ENCODE measurements at places on chromosomes 3 and 15.

DNA sequence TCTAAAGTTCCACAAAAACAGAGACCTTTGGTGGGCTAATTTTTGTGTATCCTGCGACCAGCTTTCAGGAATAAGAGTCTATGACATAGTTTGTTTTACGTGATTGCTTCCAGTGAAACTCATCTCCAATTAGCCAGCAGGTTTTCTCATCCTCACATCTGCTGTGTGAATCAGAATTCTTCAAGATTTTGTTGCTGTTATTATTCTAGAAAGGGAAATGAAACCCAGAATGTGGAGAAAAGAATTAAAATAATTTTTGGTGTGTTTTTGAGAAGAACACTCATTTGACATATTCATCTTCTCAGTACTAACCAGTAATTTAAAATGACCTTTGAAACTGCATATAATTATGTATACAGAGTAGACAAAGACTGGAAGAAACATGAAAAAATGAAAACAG, 175.9 kb downstream of the USP13 start:
- DNase-seq, result no peak

GRCh38 chr3:156837115-156837514, 11.0 kb downstream of the LEKR1 start:
- DNase-seq, result no peak

- DNase-seq, result no peak
Measured at GRCh38 chr3:149247929-149248691, 26.5 kb upstream of the CP start.

GRCh38 chr15:61116825-61117224, 112.3 kb downstream of the RORA start:
- no peak for DNase-seq

DNA sequence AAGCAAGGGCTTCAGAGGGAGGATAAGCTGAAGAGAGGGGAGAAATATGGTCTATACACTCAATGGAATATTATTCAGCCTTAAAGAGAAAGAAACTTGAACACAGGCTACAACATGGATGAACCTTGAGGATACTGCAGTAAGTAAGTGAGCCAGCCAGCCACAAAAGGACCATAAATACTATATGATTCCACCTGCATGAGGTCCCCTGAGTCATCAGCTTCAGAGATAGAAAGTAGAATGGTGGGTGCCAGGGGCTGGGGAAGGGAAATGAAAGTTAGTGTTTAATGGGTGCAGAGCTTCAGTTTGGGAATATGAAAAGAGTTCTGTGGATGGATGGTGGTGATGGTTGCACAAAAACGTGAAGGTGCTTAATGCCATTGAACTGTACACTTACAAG, 68.4 kb upstream of the SEC13 start:
- DNase-seq, result no peak

- no peak for DNase-seq
Measured at GRCh38 chr15:31077181-31077580, 24.3 kb downstream of the TRPM1 start.

GRCh38 chr3:13125092-13126015, 52.1 kb upstream of the IQSEC1 start:
- no peak for DNase-seq

DNA sequence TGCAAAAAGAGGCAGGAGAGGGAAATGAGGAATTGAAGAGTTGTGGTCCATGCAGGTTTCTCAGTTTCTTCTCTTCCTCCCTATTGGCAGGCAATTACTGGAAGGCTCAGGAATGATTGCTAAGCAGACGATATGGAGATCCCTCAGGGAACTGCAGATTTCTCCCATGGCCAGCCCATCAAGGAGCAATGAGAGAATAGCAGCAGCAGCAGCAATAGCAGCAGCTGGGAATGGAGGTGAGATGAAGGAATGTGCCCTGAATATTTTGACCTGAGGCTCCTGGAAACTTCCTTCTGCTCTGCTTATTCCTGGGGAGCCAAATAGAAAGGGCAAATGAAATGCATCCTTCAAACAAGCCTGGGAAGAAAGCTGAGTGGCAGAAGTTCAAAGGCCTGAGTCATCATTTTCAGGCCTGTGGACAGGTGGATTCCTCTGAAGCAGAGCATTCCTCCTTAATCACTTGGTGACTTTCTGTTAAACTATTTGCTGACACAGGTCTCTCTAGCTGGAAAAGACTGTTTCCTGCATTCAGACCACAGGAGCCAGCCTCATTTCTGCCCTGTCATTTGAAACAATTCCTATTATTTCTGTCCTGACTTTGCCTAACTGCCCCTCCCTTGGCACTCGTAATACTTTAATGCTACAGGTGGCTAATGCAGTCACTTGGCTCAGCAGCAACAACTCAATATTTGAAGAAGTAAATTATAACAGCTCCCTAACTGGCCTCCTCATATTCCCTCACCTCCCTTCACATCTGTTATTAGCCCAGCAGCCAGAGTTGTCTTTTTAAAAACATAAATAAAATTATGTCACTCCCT, 146.9 kb upstream of the GADL1 start:
- no peak for DNase-seq

DNA sequence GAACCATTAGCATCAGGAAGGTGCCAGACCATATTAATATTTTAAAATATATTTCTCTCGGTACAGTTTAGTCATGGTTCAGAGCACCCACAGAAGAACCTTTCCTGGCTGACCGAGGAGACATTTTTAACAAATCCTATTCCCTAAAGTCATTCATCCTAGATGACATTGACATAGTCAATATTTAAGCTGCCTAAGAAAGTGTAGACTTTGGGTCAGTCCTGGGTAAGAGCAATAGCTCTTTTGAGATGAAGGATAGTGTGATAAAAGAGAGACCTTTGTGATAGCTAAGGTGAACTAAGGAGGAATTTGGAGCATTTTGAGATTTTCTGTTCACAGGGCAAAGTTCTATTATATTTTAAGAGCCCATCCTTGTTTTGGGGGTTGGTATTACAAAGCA, 47.5 kb downstream of the ZNF609 start:
- no peak for DNase-seq

DNA sequence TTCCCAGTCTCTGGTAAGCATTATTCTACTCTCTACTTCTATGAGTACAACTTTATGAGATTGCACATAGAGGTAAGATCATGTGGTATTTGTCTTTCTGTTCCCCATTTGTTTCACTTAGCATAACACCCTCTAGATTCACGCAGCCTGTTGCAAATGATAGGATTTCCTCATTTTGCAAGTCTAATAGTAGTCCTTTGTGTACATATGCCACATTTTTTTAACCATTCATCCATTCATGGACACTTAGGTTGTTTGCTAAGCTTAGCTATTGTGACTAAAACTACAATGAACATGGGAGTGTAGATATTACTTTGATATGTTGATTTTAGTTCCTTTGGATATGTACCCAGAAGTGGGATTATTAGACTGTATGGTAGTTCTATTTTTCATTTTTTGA, 717.9 kb upstream of the ALCAM start:
- DNase-seq, result no peak

GRCh38 chr3:172173316-172174254, 134.2 kb downstream of the FNDC3B start:
- no peak for DNase-seq

DNA sequence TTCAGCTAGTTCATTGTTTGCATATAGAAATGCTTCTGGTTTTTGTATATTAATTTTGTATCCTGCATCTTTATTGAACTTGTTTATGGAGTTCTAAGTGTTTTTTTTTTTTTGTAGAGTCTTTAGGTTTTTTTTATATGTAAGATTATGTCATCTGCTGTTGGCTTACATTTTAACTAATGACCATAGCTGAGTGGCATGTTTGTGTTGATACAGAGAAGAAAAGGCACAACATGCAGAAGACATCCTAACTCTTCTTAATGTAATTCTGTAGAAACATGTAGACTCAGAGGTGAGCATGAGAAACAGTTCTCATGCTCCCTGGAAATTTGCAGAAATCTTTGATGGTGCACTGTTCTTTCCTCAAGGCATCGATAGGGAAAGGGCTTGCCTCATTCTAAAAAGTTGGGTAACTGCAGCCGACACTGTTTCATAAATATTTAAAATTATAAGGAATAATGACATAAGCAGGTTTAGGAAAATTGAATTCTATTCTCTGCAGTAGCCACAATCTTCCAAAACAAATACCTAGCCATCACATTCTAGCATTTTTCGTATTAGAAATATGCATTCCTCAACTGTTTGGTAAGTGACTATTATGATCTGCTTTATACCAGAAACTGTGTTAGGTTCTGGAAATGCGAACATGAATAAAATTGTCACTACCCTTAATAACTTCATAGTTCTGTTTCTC, 499.6 kb upstream of the KCNMB2 start:
- no peak for DNase-seq
